ENCODE measurements at places on chromosomes 4 and X.

- DNase-seq = peak; percentile 11
Measured at GRCh38 chrX:1451251-1451660, 1.5 kb downstream of the ASMTL start.

DNA sequence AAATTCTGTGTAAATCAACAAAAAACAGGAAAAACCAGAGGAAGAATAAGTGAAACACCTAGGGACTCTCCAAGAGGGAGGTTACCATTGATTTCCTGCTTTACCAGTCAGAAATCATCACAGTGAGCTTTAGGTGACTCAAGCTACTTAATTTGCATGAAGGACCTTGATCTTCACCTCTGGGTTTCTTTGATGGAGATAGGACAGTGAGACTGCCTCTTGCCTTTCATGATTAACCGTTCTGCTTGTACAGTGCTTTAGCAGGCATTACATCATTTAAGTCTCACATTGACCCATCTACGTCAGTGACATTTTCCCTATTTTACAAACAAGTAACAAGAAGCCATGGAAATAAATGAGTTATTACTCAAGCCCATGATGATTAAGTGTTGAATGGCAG lies 3.4 kb upstream of the GK start:
- peak; percentile 18 for DNase-seq

GRCh38 chr4:19752599-19752998 lies 499.1 kb upstream of the SLIT2 start:
- no peak for DNase-seq

DNA sequence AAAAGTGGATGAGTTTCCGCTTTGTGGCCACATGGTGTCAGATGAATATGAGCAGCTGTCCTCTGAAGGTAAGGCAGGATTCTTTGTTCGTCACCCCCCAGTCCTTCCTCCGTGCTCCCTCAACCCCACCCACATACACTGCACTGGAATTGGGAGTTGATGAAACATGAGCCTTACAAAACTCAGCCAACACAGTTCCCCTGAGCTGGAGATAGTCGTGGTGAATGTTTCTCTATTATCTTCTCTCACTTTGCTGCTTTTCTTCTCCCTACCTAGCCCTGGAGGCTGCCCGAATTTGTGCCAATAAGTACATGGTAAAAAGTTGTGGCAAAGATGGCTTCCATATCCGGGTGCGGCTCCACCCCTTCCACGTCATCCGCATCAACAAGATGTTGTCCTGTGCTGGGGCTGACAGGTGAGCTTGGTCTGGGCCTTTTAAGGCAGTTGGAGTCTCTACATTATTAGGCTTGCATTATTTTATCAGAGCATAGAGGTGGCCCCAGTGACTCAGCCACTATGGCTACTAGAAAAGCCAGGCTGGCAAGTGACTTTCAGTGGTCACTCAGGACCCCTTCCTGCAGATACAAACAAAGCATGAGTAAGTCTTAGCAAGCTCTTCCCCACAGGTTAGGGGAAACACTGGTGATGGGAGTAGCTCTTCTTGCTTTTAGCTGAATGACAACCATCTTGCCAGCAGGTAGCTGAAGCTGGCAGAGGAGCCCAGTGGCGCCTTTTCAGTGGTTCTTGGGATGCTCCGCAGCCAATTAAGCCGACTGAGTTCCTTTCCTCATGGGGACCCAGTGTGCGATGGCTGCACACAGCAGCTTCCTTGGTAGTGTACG lies 1.6 kb downstream of the RPL10 start:
- no peak for DNase-seq

- DNase-seq = no peak
Measured at GRCh38 chr4:185512516-185512915, 22.8 kb downstream of the PDLIM3 start.

GRCh38 chr4:94595880-94596483 lies 144.2 kb downstream of the PDLIM5 start:
- no peak for DNase-seq

DNA sequence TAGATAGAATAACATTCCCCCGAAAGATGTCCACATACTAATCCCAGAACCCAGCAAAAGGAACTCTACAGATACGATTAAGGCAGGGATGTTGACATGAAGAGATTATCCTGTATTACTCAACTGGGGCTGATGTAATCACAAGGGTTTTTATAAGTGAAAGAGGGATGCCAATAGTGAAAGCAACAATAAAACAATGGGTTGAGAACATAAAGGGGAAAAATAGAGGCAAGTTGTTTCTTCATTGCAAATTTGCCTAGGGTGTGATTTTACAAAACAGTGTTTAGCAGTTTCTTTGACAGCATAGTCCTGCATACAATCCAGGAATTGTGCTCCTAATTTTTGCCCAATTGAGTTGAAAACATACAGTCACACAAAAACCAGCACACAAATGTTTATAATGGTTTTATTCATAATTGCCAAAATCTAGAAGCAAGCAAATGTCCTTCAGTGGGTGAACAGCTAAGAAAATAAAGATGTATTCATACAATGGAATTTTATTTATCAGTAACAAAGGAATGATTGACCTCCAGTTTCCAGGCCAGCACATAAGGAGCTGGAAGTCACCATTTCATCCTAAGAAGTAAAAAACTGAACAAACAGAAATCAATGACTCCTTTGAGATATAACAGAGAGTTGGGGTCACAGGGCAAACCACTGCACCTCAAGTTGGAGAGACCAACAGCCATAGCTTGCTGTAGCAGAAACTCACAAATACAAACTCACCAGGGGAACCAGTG lies 107.2 kb downstream of the CENPC start:
- no peak for DNase-seq

GRCh38 chr4:140253556-140254027 lies 99.6 kb upstream of the MAML3 start:
- DNase-seq = no peak

DNA sequence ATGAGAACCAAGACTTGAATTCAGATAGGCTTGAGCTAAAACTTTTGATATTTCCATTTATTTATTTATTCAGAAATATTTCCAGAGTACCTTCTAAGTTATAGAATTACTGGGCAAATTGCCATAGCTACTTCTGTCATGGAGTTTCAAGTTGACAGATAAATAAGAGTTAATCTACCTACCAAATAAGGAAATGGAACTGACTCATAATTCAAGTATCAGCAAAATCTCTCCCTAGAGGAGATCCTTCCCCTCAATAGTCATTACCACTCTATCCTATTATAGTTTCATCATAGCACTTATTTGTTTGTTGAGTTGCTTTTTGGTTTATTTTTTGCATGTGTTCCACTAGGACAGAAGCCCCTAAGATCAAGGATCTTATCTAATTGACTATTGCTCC lies 48.8 kb upstream of the CCSER1 start:
- no peak for DNase-seq

GRCh38 chrX:95878874-95879273 lies 805.8 kb upstream of the DIAPH2 start:
- DNase-seq = no peak

Measured in stimulated activated CD4-positive, alpha-beta T cell treated with anti-CD3 and anti-CD28 coated beads, Interleukin-4, amount 100 ng/mL, for 24 hours (primary cell).